Activated naive CD8-positive, alpha-beta T cell treated with anti-CD3 and anti-CD28 coated beads, Interleukin-2, amount 10 ng/mL, durations not matched to agents 7 days and 5 days (primary cell): ENCODE measurements at places on chromosomes 12 and 14. TPM values are rescaled to one million over a fixed set of nuclear protein-coding genes. Genes with fewer than 3 reads are reported as not detected.

NXPH4 gene
- 1.7 TPM for total RNA-seq

SIX6 gene
- not detected for total RNA-seq

CD69 gene
- 111 TPM for total RNA-seq

DIO3 gene
- total RNA-seq = not detected
